ENCODE measurements at places on chromosomes 5 and 9. TPM values are rescaled to one million over a fixed set of nuclear protein-coding genes. Genes with fewer than 3 reads are reported as not detected.

CEL gene
- 2.8 TPM for total RNA-seq

SHISAL2B gene
- not detected for total RNA-seq

CREB3 gene
- total RNA-seq: 27.6 TPM

ACOT12 gene
- not detected for total RNA-seq

FOXD4 gene
- not detected for total RNA-seq

FCN2 gene
- total RNA-seq: not detected

GABRA1 gene
- not detected for total RNA-seq

BRD3OS gene
- total RNA-seq: 22.2 TPM

SOWAHA gene
- total RNA-seq: not detected

ZNF474 gene
- total RNA-seq: not detected

CNTNAP3 gene
- not detected for total RNA-seq

PALM2AKAP2 gene
- 5.7 TPM for total RNA-seq

S100Z gene
- not detected for total RNA-seq

C5orf52 gene
- not detected for total RNA-seq

TXN gene
- total RNA-seq: 266 TPM

BTNL8 gene
- not detected for total RNA-seq

CDX1 gene
- total RNA-seq: not detected

ITK gene
- total RNA-seq: not detected

TRIO gene
- total RNA-seq: 99.8 TPM

PTPDC1 gene
- 5.1 TPM for total RNA-seq

FBN2 gene
- total RNA-seq: 1.6 TPM

CTNNA1 gene
- total RNA-seq: 249 TPM

MLANA gene
- total RNA-seq: not detected

JAKMIP2 gene
- total RNA-seq: 85.5 TPM

TRPM6 gene
- total RNA-seq: not detected

NR5A1 gene
- total RNA-seq: not detected

PKD2L2 gene
- total RNA-seq: not detected

SLC36A3 gene
- total RNA-seq: not detected

TICAM2 gene
- total RNA-seq: 1.3 TPM

PCDHB6 gene
- total RNA-seq: 9.1 TPM

HTR1A gene
- total RNA-seq: not detected

SAXO1 gene
- not detected for total RNA-seq

STXBP1 gene
- 12.6 TPM for total RNA-seq

ZNF883 gene
- total RNA-seq: 4.0 TPM

Measured in A673 (cell line).